AG08395 (cell line): ENCODE measurements at places on chromosomes 1 and 21.

- DNase-seq: no peak
Observed at GRCh38 chr1:51600965-51601364, 15.9 kb upstream of the OSBPL9 start.

DNA sequence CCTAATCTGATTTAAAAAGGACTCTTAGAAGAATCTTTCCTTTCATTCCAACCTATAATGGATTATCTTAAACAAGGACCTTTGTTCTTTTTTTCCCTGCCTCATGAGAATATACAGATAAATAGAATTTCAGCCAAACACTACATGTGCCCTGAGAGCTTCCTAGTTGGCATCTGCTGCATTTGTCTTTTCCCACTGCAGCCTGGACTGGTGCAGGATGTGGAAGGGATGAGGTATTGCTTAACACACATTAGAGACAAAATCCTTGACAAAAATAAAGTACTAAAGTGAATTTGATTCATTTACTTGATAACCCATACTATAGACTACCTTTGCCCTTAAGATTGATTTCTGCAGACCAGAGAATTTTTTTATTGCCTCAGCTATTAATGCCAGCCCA lies 59.5 kb downstream of the PALMD start:
- DNase-seq: no peak

DNA sequence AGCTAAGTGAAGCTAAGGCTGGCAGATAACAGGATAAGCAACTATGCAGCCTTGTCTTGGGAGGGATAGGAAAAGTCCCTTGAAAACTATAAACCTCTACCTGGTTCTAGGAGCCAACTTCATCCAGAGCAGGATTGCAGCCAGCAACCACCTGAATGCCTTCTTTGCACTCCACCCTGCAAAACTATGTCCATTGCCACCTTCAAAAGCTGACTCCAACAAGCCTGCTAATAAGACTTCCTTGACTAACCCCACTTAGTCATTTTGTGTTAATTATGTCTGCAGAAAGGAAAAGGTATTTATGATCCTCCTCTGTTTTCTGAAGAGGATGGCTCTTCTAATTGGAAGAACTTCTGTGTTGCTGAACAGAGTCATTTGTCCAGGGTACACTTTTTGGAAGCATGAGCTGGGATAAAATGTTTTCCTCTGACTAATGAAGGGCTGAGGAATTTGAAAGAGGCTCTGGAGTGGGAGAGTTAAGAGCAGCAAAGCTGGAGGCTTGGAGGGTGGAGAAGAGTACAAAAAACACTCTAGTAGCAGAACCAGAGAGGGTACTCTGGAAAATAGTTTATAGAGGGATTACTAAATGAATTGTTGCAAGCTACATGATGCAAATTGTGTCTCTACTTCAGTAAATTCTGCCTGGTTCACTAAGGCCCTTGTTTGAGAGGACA lies 9.6 kb upstream of the RIMKLA start:
- no peak for DNase-seq

DNA sequence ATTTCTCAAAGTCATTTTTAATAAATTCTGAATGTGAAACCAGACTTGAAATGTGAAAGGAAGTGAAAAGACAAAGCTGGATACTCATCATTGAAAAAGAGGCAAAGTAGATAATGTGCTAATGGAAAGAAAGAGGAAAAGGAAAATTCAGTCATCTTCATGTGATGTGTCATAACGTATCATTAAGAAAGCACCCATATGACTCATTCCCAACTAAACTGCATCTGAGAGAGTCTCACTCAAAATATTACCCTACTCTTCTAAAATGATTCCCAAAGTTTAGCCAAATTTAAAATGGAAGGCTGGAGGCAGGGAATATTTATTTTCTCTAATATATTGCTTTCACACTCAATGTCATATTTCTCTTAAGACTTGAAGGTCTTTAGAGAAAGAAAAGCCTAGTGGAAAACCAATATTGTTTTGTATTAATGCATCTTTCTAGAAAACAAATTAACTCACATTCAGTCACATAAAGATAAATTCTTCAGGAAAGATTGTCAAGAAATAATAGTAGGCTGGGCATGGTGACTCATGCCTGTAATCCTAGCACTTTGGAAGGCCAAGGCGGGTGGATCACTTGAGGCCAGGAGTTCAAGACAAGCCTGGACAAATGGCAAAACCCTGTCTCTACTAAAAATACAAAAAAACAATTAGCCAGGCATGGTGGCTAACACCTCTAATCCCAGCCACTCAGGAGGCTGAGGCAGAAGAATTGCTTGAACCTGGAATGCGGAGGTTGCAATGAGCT lies 129.9 kb downstream of the SLC30A10 start:
- DNase-seq: peak; percentile 54

DNA sequence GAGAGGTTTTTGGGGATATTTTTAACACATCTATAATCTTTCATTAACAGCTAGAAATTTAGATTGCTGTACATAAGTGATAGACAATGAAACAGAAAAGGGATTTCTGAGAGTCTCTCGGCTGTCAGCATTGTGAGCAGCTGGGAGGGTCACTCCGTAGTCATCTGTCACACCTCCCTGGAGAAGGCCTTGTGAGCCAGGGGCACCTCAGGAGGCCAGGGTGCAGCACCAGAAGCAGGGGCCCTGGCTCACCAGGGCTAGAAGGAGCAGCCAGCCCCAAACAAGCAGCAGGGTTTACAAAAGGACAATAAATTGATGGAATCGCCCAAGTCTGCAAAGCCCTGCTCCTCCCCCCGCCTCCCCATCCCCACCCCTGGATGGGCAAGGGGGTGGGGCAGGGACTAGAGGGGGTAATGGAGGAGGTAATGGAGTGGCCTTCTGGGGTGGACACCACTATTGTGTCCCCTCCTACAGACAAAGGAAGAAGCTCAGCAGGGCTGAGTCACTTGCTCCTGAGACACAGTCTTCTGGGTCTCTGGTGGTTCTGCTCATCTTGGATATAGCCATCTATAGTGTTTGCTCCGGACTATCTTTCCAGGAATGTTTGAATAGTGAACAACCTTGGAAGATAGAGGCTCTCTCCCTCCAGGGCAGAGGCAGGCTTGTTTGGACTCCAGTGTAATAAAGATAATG lies 263.4 kb downstream of the NPHP4 start:
- DNase-seq: no peak

- no peak for DNase-seq
Observed at GRCh38 chr1:108067884-108068540, 103.0 kb upstream of the VAV3 start.

DNA sequence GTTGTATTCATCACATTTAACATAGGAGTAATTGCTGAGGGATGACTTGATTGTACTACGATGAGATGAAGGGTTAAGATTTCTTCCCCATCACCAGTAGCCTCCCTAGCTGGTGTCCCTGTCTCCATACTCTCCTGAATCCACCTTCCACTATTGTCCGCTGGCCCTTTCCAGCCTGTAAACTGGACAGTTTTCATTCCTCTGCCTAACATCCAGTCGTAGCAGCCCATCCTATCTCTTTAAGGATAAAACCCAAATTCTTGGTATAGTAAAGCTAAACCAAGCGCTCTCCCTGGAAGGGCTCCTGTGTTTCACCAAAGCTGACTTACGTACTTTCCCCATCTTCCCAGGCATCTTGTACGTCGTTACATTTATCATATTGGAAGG lies 670 bp downstream of the COX20 start:
- peak; percentile 35 for DNase-seq

DNA sequence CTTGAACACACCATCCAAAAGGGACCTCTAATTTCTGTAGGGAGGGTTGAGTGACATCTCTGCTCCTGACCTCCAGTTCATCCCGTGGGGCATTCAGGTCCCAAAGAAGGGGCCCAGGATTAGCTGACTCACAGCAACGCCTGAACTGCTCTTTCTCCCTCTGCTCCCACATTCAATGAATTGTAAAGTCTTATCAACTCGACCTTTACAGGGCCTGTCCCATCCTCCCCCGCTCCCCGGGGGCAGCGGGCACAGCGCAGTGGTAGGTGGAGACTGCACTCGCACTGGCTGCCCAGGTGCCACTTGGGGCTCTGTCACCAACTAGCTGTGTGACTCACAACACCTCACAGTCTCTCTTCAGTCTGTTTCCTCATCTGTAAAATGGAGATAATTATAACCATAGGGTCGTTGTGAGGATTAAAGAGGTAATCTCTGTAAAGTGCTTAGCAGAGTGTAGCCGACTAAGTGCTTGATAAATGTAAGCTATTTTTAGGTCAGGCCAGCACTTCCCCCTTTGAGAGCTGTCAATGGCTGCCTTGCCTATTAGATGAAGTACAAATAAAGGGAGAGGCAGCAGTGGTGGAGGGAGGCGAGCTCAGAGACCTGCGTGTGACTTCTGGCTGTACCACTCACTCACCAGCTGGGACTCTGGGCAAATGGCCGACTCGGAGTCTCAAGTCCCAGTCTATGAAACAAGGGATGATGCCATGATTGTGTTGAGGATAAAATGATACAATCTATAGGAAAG lies 637 bp upstream of the MYBPHL start:
- no peak for DNase-seq

GRCh38 chr1:167463080-167463479 lies 55.2 kb downstream of the CD247 start:
- DNase-seq: no peak

DNA sequence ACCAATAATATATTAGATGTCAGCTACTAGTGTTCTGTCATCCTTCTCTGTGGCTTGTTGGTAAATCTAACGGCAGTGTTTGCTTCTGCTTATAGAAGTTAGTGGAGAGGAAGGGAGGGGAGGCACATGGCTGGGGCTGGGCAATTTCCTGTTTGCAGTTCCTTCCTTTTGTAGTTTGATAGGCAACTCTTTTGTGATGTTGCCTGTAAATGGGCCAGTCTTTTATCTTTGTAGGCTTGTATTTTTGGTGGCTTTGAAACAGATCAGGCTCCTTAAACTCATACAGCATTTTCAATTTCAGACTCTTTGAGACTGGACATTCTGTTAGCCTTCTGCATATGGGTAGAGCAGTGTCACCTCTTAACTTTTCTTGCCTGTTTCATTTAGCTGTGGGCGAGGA lies 48.1 kb downstream of the CDC14A start:
- DNase-seq: no peak
